ENCODE measurements at places on chromosomes 3 and 15.

DNA sequence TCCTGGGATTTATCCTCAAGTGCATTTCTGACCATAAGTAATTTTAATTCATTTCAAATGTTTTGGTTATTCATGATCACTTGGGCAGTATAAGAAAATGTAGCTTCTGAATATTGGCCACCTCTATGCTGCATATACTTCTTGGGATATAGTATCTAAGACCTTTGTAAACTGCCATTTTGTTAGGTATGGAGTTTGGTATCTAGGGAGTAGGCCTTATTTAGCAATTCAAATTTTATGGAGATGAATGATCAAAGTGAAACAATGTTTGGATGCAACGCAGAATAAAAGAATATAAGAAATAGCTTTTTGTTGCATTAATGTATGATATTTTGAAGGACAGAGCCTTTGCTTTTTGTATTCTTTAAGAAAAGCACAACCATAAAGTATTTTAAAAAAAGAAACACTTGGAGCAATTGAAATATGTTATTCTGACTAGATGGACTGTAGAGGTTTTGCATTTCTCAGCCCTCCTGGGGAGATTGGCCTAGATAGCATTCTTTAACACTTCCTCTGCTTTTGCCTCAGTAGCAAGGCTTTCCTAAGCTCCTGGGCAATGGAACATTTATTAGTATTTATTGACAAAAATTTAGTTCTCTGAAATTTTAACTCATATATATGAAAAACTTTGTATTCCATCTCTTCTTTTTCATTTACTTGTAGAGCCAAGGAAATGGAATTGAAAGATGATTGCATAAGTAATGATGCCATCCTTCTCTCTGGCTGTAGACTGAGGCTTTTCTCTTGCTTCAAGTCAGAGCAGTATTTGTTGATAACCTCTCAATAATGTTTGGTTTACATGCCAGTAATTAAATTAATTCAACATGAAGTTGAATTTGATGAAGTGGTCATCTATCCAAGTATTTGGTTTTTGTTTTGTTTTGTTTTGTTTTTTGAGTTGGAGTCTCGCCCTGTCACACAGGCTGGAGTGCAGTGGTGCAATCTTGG, 61.8 kb upstream of the UTS2B start:
- no peak for DNase-seq

DNA sequence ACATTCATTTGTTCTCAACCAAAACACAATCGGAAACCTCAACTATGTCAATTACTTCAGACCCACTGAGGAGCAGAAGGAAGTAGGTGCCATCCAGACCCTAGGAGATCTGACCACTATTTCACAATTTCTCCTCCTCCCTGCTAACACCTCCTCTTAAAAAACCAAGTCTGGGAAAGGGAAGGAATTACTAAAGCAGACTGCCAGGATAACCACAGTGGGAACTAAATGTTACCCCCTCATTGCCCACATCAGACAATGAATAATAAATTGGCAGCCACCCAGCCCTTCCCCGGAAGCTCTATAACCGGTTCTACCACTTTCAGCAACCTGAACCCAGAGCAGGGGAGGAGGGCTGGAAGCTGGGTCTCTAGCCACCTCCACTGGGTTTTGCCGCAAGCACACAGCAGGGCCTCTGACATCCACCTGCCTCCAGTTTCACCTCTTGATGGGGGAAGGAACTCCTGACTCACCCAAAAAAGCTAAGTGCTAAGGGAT, 17.6 kb downstream of the C15orf62 start:
- no peak for DNase-seq

GRCh38 chr15:70096215-70097062, 1.3 kb downstream of the TLE3 start:
- DNase-seq: peak; percentile 40

- DNase-seq: no peak
Measured at GRCh38 chr3:43161684-43162229, 55.9 kb upstream of the POMGNT2 start.

DNA sequence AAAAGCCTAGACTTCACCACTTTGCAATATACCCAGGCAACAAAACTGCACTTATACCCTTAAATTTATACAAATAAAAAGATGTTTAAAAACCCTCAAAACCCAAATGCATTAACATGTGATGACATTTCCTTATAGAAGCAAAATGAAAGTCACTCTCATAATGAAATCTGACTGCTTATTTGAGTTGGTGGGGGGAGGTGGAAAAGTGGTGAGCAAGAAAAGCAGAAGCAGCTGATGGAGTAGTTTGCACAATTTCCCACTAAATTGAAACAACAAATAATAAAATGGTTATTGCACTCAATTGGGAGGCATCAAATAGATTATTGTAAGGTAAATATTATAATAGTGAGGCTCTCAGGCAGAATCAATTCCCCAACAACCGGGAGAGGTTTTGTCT, 54.0 kb upstream of the GADL1 start:
- DNase-seq: no peak

DNA sequence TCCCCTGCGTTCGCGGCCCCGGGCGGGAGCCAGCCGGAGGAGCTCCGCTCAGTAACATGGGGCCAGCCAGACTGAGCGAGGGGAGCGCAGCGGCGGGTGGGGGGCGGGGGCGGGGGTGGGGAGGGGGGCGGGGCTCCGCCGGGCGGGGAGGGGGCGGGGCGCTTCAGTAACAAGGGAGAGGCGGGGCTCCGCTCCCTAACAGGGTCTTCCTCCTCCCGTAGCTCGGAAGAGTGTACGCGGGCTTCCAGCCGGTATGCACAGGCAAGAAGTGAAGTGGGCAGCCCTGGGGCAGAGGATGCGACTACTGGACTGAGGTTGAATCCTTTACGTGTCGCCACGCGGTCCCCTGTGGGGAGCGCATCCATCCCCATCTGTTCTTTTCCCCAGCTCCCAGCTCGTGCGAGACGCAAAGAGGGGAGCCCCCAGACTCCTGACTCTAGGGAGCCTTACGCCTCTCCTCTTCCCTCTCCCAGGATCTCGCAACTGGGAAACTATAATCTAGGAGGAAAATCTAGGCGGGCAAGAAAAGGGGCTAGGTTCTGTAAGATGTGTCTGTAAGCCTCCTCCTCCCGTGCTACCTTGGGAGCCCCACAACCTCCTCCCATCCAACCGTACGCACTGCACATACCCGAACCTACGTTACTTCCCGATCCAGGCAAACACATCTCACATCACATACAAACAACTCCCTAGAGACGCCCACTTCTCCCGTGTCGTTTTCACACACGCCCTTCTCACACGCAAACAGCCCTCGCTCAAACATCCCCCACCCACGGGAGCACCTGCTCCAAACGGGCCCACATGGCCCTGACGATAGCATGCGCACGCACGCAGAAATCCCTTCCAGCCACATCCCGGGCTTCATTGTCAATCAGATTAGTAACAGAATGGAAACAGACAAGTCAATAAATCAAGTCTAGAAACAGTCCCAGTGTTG, at the start of gene SHF:
Gene SHF (minus strand): TSS at position 73 of the 937 bp plus-strand sequence. CDS start 15 bp downstream, at position 58.
- peak; percentile 51 for DNase-seq

DNA sequence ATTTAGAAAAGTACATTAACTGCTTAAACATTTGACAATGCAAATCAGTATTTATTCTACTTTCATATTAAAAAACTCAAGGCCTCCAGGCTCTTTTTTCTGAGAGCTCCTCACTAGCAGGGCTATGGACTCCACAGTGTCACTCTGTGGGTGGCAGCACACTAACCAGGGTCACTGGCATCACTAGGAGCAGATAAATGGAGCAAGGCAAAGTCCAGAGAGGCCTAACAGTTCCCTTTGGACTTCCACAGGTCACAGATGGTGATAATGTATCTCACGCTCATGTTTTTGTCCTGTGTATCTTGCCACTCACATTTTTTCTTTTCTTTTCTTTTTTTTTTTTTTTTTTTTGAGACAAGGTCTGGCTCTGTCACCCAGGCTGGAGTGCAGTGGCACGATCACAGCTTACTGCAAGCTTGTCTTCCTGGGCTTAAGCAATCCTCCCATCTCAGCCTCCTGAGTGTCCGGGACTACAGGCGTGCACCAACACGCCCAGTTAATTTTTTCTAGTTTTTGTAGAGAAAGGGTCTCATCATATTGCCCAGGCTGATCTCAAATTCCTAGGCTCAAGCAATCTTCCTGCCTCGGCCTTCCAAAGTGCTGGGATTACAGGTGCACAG, 7.8 kb downstream of the SPG21 start:
- DNase-seq: no peak

All from T follicular helper cell (primary cell).